ENCODE measurements at places on chromosomes 16 and 17.

DNA sequence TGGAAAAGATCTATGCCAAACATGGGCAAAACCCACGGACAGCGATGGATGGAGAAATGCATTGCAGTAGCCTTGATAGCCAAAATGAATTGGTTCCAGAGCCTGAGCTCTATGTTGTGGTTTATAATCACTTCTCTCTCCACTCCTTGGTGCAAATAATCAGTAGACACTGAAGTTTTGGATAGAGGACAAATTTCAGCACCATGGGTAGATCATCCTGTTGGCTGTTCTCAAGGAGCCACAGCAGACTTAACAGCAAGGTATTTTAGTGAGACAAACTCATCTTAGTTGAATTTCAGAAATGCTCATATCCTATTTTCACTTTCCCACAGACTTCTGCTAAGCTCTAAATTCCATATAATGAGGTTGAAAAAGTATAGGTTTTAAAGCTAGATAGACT is 88.3 kb upstream of the CCL1 start:
- no peak for DNase-seq

- no peak for DNase-seq
Observed at GRCh38 chr17:73013816-73014663, 78.4 kb downstream of the SLC39A11 start.

GRCh38 chr17:57905875-57906455 is 49.2 kb downstream of the CUEDC1 start:
- no peak for DNase-seq

DNA sequence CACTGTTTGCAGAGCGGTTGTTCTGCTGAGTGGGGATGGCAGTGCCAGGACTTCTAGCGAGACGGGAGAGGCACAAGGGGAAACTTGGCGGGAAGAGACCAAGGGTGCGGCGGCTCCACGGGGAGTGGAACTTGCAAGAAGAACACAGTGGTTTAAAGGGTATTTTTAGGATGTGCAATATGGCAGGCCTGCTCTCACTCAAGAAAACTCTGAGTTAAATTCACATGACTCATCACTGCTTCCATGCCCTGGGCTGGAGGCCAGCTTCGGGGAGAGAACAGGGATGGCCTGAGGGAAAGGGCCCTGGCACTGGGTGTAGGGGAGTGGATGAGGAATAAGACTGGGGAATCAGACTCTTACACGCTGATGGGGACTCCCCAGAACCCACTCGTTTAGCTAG is 13.3 kb upstream of the CD300LD start:
- peak; percentile 86 for DNase-seq

GRCh38 chr16:5977329-5977728 is 879.7 kb upstream of the EEF2KMT start:
- no peak for DNase-seq

DNA sequence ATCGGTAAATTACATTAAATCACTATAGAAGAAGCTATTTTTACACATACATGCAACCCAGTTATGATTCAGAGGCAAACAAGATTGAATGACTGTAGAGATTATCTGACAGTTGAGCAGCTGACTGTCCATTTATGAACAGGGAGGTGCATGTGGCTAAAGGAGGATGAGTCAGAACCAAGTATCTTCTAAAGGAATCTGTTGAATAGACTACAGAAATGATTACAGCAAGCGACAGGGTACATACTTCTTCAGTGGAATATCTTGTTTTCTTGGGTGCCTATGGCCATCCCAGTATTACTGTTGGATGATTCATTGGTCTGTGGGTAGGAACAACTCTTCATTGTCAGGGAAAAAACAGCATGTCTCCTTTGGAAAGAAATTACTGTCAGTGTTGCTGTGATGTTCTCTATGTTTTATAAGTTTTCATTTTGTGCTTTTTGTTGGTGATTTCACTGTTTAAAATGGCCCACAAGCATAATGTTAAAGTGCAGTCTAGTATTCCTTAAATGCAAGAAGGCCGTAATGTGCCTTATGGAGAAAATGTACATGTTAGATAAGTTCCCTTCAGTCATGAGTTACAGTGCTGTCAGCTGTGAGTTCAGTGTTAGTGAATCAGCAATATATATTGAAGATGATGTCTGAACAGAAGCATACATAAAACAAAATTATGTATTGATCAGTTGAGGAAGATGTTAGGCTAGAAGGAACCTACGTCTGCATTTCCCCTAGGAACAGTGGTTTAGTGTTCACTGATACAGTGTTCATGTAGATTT is 27.0 kb downstream of the CBFB start:
- no peak for DNase-seq

DNA sequence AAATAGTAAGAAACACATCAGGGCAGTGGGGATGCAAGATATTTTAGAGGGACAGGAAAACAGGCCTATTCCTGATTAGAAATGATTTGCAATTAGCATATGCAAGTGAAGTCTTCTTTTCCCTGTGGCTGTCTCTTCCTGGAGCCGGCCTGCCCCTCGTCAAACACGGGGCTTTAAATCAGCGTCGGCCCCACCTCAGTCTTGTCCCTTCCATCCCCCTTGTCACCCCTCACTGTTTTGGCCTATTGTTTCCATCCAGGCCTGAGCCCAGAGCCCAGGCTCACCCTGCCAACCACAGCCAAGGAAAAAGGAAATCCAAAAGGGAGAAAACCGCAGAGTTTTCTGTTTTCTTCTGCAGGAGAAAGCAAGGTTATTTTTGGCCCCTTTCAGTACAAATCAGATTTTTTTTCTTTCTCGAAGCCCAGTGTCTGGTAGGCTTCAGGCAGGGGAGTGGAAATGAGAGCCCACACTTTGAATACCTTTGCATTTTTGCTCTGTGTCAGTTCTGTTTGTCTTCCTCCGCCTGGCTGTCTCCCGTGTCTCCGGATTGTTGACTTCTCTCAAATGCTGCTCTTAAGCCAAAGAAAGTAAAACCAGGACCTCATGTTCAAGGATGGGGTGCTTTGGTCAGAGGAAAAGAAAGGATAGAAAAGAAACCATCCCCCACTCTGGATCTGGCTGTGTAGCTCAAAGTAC is 399.9 kb upstream of the CDH11 start:
- no peak for DNase-seq

- no peak for DNase-seq
Observed at GRCh38 chr17:12599186-12599920, 66.3 kb upstream of the MYOCD start.

DNA sequence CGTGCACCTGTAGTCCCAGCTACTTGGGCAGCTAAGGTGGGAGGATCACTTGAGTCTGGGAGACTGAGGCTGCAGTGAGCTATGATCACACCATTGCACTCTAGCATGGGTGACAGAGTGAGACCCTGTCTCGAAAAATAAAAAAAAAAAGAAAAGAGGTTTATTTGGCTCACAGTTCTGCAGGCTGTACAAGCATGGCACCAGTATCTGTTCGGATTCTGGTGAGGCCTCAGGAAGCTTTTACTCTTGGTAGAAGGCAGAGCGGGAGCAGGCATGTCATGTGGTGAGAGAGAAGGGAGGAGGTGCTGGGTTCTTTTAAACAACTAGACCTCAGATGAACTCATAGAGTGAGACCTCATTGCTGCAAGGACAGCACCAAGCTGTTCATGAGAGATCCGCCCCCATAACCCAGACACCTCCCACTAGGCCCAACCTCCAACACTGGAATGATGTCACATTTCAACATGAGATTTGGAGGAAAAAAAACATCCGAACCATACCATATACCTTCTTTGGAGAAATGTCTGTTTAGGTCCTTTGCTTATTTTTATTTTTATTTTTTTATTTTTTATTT is 10.3 kb upstream of the RMI2 start:
- DNase-seq, result no peak

DNA sequence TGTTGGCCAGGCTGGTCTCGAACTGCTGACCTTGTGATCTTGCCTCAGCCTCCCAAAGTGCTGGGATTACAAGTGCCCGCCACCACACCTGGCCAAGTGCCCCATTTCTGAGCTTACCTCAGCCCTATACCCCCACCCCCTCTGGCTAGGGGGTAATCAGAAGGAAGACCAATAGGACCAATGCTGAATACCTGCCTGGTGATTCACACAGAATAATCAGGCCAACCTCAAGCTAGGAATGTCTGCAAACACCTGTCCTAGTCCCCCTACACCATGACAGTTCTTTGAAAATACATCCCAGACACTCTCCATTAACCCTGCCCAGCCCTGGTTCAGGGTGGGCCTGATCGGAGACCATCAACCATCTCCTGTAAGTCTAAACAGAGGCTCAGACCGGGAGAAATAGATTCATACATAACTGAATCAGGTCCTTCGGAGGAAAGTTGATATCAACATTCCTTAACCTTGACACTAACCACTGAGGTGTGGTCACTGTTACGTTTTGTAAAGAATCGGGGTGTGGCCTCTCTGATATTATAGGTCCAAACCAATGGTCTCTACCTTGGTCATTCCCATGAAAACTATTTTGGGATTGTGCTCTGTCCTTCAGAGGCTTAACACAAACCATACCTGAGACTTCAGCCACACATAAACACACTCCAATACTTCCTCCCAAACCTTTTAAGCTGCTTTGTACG is 130.8 kb downstream of the GAS7 start:
- DNase-seq, result no peak

GRCh38 chr16:88774544-88775393 is 10.3 kb downstream of the PIEZO1 start:
- DNase-seq, result no peak

- no peak for DNase-seq
Observed at GRCh38 chr16:29664091-29664921, 1.3 kb downstream of the SPN start.

- DNase-seq, result no peak
Observed at GRCh38 chr17:4607773-4608187, 23.5 kb downstream of the SMTNL2 start.

- DNase-seq, result peak; percentile 8
Observed at GRCh38 chr17:59972778-59973177, 8.2 kb upstream of the RNFT1 start.

DNA sequence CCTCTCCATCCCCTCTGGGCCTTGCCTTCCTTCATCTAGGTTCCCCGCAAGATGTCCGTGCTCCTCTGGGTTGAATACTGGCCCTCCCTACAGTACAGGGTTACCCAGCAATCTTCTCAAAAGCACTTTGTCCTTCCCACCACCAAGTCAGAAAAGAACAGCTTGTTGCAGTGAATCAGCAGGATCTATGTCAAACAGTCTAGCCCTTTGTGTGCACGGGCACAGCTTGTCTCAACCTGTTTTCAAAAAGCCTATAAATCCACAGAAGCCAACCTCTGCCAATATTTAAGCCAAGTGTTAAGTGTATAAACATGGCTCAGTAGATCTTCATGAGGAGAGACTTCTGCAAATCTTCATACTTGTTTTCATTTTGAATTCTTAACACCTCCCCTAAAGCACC is 25.2 kb downstream of the C17orf67 start:
- DNase-seq, result peak; percentile 68

GRCh38 chr17:58005728-58006559 is 1.1 kb downstream of the SRSF1 start:
- DNase-seq, result no peak

Measured in NCI-H446 (cell line).